Aorta (tissue), 5 donors: ENCODE measurements at places on chromosomes 11 and 22.

GRCh38 chr11:46160100-46160499 is 38.8 kb upstream of the PHF21A start:
- no peak for DNase-seq

GRCh38 chr11:94697156-94697555 is 71.0 kb upstream of the AMOTL1 start:
- no peak for DNase-seq

DNA sequence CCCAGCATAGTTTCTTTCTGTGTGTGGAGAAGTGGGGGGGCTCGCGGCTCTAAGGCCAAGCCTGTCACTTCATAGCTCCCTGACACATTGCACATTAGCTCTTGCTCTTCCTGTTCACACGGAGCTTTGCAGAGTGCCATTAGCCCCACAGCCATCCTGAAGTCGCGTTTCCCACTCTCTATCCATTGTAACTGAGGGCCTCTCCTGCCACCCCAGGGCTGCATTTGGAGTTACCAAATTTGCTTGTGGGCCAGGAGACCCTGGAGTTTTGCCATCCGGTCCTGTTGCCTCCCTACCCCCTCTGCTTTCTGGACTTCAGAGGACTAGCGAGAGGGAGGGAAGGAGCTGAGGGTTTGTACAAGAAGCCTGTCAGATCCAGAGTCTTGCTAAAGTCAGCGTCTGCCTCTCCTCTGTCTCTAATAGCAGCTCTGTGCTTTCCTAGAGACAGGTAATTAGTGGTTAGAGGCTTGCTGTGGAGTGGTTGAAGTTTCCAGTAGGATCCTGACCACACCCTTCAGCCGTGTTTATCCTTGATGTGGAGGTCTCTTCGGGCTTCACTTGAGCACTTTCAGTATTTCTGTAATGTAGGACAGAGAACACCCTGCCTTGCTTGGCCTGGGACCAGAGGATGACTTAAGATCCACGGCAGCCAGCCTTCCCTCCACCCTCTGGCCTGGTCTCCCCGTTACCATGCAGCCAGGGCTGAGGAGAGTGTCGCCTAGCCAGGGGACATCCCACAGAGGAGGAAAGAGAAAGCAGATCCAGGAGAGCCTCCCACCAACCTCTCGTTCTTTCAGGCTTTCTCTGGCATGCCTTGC is 14.1 kb downstream of the DCPS start:
- peak; percentile 86 for DNase-seq

DNA sequence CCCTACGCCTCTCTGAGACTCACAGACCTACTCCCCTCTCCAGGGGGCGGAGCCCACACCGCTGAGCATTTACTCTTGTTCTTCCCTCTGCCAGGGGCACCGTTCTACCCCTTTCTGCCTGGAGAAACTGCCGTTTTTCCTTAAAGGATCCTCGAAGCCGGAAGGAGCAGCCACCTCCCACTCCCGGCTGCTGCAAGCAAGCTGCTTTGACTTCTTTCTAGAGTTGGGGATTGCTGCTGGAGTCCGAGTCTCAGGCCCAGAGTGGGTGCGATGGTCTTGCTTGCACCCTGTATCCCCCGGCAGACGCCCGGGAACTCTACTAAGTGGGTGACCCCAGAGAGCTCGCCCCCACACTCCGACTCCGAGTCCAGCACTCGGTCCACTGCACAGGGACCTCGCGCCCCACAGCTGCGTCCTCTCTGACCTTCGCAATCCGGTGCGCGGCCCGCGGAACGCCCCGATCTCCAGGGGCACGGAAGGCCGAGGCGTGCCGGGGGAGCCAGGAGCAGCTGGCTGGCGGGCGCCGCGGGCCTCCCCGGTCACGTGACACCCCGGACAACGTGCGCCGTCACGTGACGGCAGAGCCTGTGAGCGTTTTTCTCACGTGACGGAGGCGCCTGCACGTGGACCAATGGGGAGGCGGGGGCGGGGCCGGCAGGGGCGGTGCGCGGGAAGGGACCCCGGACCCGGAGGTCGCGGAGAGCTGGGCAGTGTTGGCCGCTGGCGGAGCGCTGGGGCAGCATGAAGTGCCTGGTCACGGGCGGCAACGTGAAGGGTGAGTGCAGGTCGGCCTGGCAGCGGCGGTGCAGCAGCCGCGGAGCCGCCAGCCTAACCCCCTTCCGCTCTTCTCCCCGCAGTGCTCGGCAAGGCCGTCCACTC is at the start of gene RAD9A:
Gene RAD9A, plus strand, starts transcription at position 683 of the 879 bp plus-strand sequence. Its CDS starts 59 bp downstream, at position 742.
- DNase-seq = peak; percentile 97

DNA sequence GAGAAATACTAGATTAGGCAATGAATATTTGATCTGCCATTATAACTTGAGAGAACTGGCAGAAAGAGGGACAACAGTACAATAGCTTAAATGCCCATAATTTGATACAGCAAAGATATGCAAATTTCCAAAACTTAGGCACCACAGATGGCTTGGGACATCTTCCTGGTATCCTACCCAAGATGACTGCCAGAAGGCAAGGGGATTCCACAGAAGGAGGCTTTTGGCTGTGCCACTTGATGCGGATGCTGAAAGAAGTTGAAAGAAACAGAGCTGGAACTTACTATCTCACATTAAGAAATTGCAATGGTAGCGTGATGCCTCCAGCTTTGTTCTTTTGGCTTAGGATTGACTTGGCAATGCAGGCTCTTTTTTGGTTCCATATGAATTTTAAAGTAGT is 216.7 kb downstream of the TTC28 start:
- no peak for DNase-seq

DNA sequence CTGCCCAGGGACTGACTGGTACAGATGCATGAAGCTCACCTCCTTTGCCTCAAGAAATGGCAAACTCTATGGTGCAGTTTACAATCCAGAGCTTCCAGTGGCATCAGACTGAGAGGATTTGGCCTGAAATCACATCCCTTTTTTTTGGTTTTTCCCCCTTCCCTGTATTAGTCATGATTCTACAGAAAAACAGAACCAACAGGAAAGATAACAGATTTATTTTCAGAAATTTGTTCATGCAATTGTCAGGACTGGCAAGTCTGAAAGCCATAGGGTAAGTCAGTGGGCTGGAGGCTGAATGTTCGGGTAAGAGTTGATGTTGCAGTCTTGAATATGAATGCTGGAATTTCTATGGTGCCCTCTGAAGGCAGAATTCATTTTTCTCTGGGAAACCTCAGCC is 12.0 kb upstream of the ZDHHC13 start:
- DNase-seq = no peak

DNA sequence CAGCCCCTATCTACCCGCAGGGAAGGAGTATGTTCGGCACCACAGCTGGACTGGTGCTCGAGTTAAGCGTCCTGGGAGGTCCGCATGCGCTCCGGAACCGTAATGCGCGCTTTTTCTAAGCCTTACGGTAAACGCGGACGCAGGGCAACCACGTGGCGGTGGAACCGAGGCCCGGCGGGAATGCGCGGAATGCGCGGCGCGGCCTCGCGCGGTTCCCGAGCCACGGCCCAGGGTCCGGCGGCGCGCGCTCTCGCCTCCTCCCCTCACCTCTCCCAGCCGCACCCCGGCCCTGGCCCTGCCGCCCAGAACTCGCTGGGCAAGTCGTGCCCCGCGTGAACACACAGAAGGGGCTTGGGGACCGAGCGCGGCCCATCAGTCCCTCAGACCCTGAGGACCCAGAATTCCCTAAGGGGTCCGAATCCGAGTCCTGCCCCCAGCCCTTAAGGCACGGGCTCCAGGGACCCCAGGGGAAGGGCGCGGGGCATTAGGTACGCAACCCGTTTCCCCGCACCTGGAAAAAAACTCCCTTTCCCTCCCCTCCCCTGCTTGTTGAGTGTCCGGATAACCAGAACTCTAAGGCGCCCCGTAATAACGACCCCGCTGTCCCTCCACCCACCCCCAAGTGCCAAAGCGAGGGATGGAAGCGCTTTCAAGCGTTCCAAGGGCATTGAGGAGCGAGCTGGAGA is 4.3 kb upstream of the CCND1 start:
- DNase-seq = peak; percentile 93

GRCh38 chr22:38735465-38736256 is 20.1 kb downstream of the SUN2 start:
- no peak for DNase-seq

- DNase-seq = no peak
Observed at GRCh38 chr22:23608583-23608982, 23.5 kb downstream of the DRICH1 start.

DNA sequence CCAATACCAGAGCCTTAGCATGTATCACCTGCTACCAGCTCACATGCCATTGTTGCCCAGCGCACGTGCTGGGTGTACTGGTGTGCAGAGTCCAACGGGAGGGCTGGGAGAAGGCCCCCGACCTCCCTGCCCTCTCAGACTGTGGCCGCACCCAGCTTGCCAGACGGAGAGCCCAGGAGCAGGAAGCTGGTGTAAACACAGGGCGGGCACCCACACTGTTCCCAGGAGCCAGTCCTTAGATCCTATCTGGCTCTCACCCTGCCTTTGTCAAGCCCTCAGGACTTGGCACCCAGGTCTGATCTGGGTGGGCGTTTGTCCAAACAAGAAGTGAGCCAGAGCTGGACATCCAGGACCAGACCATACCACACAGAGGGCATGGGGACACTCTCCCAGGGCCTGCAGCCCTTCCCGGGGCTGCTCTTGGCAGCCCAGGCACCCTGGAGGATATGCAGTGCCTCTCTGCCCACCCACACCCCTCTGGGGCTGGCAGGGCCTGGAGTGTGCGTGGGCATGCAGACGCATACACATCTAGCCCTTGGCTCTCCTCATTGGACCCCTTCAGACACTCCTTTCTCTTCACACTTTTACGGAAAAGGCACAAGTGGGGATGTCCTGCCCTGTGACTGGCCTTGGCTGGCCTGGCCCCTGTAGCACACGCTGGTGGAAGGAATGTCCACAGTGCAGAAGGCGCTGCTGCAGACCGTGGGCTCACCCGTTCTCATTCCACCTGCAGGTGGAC is 19.9 kb upstream of the CLDN5 start:
- DNase-seq = no peak

GRCh38 chr11:66488957-66489356 is 8.7 kb downstream of the DPP3 start:
- DNase-seq = no peak

GRCh38 chr11:30314625-30315024 is 8.3 kb upstream of the ARL14EP start:
- no peak for DNase-seq

GRCh38 chr11:116311206-116311605 is 461.6 kb downstream of the BUD13 start:
- DNase-seq = no peak

DNA sequence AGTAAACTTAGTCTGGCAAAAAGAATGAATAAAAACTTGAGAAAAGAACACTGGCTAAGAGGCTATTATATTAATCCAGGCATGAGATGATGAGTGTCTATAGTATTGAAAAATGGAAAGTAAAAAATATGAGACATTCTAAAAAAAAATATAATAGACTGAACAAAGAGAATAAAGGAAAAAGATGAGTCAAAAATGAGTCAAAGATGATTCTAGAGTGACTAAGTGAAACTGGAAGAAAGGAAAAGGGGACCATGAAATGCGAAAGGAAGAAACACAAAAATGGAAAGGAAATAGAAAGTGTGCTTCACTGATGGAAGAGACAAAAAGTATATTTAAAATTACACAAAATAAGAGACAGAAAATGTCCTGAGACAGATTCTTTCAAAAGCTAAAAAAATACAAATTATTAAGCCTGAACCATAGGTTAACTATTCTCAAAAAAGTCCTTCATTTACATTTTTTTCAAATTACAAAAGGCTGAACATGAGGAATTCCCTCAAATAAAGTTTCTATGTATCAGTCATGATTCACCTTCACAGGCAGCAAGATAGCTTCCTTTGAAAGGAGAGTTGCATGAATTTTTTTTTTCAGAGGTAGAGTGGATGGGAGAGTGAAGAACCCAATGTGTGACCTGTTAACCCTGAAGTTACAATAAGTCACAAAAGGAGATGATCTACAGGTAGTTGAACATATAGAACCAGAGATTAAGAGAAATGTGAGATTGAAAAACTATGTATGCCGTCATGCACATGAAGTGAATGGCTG is 75.2 kb downstream of the EIF3M start:
- no peak for DNase-seq

- no peak for DNase-seq
Observed at GRCh38 chr11:115166820-115167219, 337.4 kb downstream of the CADM1 start.

DNA sequence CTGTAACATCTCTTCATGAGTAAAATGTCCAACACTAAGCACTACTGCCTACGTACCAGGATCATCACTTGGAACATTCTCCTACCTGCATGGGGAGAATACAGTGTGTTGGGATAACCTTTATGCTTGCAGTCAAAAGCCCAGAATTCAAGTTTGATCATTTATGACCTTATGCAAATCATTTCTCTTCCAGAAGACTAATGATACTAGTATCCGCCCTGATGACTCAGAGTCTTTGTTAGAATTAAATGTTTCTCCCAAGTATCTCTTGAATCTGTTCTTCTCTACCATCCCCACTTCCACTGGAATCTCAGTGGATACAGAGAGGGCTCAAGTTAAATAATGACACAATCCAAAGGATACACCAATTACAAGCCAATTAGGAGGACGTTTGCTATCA is 12.4 kb downstream of the MAJIN start:
- DNase-seq = no peak

DNA sequence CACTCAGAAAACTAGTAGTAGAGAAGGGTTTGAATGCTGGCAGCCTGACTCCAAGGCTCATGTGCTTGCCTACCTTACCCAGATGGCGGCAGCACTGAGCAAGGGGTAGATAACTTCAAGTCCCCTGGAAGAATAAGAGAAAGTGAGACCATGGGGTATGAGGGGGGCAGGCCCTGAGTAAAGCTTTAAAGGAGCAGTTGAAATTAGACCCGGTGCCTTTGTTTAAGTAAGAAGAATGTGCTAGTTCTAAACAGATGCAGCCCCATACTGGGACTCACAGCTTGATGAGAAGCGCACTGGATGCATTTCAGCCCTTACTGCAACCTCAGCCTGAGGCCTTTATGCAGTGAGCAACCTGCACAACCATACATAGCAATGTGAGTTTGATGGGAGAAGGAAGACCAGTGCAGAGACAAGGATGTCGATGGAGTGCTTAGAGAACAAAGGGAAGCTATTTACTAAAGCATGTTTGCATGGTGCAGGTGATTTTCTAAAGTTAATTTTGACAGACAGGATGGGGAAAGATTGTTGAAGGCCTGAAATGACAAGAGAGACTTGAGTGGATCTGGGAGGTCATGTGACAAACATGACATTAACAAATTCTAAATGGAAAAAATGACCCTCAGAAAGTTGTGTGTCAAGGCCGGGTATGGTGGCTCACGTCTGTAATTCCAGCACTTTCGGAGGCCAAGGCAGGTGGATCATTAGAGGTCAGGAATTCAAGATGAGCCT is 27.1 kb upstream of the TMA7B start:
- DNase-seq = no peak

GRCh38 chr11:73034777-73035176 is 107.3 kb downstream of the FCHSD2 start:
- no peak for DNase-seq
